ENCODE measurements at places on chromosomes 4 and X.

GRCh38 chr4:81142744-81143143 is 72.3 kb downstream of the PRKG2 start:
- no peak for DNase-seq

- no peak for DNase-seq
Observed at GRCh38 chr4:58809948-58810347, 1699.8 kb upstream of the IGFBP7 start.

DNA sequence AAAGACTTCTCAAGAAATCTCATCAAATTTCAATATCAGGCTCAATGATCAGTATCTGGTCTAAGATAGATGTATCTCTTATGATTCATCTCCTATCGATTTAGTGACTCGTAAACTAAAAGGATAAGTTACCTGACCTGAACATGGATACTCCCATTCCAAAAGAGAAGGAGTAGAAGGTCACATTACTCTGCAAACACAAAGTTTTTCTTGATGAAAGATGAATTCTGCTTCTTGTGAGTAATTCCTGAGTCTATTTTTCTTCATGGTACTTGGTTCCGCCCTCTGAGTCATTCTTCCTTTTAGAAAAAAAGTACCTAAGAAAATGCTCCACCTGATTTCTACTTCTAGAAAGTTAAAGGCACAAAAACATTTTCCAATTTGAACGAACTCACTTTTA is 223.1 kb upstream of the SLIT2 start:
- no peak for DNase-seq

GRCh38 chr4:162582180-162582579 is 418.4 kb upstream of the FSTL5 start:
- no peak for DNase-seq

DNA sequence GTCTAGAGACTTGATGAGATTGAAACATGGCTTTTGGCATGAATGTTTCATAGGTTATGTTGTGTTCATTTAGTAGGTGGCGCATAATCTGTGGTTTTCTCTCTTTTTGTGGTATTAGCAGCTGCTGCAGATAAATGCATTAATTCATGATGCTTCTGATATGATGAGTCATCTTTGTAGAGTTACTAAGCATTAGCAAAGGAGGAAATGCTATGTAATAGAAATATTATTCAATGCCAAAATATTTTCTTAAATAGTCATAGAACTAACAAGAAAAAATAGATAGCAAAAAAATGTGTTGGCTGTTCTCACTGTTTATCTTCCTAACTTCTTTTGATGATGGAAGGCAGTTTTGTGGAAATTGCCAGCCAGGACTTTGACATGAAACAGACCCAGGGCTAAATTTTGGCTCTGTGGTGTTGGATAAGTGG is 3.6 kb downstream of the ZXDB start:
- no peak for DNase-seq

DNA sequence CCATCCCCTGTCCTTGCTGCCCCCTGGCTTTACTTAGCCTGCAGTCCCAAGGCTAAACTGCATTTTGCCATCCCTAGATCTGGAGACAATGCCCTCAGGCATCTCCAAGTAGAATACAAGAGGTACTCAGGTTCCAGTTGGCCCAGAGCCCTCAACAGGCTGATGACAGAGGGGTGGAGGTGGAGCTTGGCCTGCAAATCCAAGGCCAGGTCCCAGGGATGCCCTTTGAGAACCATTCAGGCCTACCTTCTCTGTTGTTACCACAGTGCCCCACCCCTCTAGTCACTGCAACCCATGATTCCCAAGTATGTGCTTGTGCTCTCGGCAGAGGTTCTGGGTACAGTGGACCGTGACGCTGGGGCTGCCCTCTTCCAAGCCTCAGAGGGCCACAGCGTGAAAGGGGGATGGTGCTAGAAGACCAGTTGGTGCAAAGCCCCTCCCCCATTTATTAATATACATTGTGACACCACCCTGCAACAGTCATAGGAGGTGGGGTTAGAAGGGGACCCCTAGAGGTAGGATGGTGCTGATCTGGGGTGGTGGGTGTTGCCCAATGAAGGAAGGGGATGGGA is 6.4 kb upstream of the UBA1 start:
- no peak for DNase-seq

DNA sequence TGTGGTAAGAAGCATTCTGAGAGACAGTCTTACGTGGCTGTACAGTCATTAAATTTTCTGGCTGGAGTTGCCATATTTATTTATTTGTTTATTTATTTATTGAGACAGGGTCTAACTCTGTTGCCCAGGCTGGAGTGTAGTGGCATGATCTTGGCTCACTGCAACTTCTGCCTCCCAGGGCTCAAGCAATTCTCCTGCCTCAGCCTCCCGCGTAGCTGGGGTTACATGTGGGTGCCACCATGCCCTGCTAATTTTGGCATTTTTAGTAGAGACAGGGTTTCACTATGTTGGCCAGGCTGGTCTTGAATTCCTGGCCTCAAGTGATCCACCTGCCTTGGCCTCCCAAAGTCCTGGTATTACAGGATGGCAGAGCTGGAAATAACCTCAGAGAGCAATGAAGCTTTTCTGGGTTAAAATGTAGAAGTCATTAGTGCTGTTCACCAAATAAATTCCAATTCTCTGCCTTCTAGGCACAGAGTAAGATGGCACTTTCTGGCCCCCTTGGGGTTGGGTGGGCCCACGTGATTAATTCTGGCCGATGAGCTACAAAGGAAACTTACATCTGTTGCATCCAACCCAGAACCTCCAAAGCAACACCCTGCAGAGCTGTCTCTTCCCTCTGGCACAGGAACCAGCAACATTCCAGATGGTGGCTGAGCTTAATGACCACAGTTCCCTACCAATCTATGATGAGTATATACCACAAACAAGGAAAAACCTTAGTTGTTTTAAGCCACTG is 4.5 kb downstream of the MRFAP1 start:
- no peak for DNase-seq

- no peak for DNase-seq
Observed at GRCh38 chr4:146367347-146367746, 153.0 kb downstream of the REELD1 start.

DNA sequence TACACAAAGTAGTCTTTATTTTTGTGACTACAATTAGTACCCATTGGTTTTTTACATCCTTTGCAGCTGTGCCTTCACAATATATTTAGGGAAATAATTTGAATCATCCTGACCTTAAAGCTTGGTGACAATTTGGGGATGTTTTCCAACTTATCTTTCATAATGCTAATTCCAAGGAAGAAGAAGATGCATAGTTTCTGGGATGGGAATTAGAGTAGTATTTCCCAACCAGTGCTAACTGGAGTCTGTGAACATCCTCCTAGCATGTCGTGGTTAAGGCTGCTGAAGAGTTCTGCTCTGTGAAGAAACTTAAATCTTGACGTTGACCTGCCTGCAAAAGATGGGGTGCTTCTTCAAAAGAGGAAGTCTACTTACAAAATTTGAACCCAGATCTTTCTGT is 173.5 kb downstream of the ANK2 start:
- no peak for DNase-seq

GRCh38 chrX:19904778-19905367 is 17.5 kb upstream of the SH3KBP1 start:
- DNase-seq, result peak; percentile 38

DNA sequence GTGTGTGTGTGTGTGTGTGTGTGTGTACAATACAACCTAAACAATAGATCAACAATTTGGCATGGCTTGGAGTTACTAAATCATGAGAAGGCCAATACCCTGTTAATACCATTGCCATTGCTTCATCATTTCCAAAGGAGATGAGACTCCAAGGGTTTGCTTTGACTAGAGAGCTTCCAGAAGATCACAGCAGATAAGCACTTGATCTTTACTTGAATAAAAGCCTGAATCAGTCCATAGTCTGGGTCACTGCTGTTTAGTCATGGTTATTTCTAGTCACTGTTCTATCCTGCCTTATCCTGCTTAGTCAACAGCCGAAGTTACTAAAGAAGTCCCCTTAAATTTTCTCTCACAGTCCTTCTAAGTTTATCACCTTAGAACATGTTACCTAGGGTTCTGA is 58.2 kb downstream of the RAB40AL start:
- DNase-seq, result no peak

DNA sequence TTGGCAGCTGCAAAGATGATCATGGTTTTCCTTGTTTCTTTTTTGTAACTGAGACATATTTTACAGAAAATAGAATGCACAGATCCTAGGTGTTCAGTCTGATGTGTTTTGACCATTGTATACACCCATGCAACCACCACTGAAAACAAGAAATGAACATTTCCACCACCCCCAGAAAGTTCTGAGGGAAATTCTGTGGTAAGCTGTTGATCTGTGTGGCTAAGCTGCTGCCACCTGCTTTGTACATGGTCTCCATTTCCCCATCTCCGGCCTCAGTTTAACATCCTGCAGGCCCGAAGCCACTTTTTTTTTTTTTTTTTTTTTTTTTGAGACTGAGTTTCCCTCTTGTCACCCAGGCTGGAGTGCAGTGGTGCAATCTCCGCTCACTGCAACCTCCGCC is 65.3 kb downstream of the NYX start:
- no peak for DNase-seq

DNA sequence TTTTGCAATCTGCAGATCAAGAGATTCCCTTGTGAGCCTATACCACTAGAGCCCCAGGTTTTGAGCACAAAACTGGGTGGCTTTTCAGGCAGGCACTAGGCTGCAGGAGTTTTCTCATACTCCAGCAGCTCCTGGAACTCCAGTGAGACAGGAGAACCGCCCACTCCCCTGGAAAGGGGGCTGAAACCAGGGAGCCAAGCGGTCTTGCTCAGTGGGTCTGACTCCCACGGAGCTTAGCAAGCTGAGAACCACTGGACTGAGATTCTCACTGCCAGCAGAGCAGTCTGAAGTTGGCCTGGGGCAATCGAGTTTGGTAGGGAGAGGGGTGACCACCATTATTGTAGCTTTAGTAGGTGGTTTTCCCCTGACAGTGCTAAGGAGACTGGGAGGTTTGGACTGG is 313.8 kb upstream of the TEX13C start:
- DNase-seq, result no peak

GRCh38 chr4:7899184-7899869 is 40.3 kb downstream of the AFAP1 start:
- no peak for DNase-seq

GRCh38 chr4:84956014-84956413 is 10.5 kb downstream of the WDFY3 start:
- no peak for DNase-seq

GRCh38 chr4:45629717-45630116 is 494.1 kb downstream of the GABRG1 start:
- DNase-seq, result no peak
